ENCODE measurements at places on chromosomes 5 and 9.

GRCh38 chr9:123757547-123757946 lies 172.4 kb downstream of the DENND1A start:
- DNase-seq: no peak

DNA sequence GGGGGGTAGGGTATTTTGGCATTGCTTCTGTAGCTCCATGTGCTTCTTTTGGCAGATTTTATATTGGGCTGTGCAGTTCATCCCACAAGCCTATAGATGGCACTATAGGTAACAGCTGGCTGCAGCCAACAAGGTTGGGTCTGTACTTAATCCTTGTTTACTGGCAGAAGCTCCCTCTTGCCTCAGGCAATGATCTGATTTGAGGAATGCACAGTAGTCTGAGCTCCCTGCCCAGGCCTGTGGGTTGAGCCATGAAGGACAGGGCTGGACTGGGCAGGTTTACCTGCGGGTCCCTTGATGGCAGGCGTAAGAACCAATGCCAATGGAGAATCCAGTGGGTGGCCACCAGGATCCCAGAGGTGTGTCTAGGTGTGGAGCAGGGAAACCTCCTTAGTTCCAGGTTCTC lies 11.7 kb upstream of the OR1J2 start:
- no peak for DNase-seq

DNA sequence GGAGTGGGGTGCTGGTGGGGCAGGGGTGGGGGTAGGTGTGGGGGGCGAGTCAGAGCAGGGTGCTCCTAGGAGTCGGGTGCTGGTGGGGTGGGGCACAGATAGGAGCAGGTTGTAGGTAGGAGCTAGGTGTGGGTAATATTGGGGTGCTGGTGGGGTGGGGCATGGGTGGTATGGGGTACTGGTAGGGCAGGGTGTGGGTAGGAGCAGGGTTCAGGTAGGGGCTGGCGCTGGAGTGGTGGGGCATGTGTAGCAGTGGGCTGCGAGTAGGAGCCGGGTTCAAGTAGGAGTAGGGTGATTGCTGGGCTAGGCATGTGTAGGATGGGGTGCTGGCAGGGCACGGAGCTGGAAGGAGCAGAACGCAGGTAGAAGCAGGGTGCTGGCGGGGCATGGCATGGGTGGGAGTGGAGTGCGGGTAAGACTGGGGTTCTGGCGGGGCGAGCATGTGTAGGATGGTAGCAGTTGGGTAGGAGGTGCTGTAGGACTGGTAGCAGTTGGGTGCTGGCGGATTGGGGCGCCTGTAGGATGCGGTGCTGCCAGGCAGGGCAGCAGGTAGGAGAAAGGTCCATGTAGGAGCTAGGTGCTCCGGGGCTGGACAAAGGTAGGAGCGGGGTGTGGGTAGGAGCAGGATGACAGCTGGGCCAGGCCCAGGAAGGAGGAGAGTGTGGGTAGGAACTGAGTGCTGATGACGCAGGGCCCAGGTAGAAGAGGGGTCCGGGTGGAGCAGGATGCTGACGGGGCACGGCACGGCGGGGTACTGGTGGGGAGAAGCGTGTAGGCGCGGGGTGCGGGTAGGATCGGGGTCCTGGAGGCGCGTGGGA lies 105.5 kb upstream of the SIMC1 start:
- DNase-seq: no peak

- DNase-seq: no peak
Observed at GRCh38 chr9:426264-426663, 211.6 kb downstream of the DOCK8 start.

GRCh38 chr5:131991593-131992324 lies 19.7 kb downstream of the ACSL6 start:
- DNase-seq: no peak

DNA sequence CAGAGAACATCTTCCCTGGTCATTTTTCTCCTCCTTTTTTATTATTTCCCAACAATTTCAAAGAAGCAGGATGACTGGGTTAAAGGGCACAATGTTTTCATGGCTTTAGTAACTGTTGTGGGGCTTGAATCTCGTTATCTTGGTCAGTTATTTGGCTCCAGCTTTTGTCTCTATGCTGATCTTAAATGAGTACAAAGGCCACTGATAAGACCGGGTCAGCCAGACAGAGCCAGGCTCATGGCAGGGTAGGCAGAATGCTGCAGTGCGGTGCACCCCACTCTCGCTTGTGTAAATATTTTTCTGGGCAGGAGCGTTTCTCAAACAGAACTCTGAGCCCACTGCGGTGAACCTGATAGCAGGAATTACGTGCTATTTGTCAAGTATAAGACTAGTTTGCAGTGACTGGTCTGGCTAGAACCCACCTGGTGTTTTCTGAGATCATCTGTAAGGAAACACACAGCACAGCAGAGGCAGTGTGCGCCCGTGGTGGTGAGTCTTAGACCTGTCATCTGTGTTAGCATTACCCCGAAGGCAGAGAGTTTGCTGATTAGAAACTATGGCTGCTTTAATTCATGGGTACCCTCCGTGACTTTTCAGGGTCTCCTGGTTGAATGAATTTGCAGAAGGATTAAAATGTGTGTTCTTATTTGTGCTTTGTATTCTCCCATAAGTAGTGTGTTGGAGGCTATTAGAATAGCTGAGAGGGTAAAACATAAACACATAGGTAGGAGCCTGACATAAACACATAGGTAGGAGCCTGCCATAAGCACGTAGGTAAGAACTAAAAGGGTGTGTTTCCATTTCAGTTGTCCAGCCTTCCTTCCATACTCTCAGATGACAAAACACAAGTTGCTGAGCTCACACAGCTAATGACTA lies 158.6 kb upstream of the DMRT1 start:
- no peak for DNase-seq

DNA sequence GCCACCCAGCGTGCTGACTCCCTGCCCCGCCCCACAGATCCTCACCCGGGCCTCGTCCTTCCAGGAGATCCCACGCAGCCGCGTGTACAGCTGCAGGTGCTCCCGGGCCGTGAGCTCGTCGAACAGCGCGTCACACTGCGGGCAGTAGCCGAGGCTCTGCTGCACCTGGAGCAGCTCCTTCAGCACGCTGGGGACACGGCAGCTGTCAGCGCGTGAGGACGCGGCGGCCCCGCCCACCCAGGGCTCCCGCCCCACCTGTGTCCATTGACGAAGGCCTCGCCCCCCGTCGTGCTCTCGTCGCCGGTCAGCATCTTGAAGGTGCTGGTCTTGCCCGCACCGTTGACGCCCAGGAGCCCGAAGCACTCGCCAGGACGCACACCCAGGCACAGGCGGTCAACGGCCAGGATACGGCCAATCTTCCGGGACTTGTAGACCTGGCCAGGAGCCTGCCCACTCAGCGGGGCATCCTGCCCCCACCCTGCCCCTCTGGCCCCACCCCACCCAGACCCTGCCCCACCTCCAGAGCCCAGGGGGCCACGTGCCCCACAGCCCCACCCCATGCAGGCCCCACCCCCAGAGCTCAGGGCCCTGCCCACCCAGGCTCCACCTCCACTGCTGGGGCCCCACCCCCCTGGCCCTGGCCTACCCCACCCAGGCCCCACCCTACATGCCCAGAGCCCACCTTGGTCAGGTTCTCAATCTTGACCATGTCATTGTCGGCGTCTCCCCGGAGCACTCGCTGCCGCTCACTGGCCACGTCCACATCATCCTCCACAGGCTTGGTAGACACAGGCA lies 13.8 kb upstream of the CLIC3 start:
- DNase-seq: no peak

DNA sequence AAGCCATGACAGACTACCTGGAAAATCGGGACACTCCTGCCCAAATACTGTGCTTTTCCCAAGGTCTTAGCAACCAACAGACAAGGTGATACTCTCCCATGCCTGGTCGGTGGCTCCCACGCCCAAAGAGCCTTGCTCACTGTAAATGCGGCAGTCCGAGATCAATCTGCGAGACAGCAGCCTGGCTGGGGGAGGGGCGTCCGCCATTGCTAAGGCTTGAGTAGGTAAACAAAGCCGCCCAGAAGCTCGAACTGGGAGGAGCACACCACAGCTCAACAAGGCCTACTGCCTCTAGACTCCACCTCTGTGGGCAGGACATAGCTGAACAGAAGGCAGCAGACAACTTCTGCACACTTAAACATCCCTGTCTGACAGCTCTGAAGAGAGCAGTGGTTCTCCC lies 272.1 kb upstream of the CCNG1 start:
- no peak for DNase-seq

DNA sequence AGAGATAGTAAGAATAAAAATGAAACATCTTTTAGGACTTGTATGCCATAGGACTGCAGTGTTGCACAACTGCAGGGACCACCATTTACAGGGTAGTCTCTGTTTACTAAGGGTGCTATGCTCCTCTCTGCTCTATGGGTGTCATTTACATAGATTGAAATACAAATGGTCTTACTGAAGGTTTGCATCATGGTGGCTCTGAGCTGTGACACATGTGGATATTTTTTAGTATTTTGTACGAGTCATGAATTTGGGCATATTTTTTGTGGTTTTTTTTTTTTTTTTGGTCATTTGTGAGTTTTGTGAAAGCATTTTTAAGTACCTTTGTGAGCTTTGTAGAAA lies 47.4 kb downstream of the CSNK1G3 start:
- no peak for DNase-seq

- DNase-seq: no peak
Observed at GRCh38 chr9:113934829-113935676, 58.9 kb downstream of the ZNF618 start.

- no peak for DNase-seq
Observed at GRCh38 chr5:136927571-136927970, 562.2 kb upstream of the TRPC7 start.

GRCh38 chr9:119282476-119283077 lies 86.7 kb downstream of the BRINP1 start:
- DNase-seq: no peak

DNA sequence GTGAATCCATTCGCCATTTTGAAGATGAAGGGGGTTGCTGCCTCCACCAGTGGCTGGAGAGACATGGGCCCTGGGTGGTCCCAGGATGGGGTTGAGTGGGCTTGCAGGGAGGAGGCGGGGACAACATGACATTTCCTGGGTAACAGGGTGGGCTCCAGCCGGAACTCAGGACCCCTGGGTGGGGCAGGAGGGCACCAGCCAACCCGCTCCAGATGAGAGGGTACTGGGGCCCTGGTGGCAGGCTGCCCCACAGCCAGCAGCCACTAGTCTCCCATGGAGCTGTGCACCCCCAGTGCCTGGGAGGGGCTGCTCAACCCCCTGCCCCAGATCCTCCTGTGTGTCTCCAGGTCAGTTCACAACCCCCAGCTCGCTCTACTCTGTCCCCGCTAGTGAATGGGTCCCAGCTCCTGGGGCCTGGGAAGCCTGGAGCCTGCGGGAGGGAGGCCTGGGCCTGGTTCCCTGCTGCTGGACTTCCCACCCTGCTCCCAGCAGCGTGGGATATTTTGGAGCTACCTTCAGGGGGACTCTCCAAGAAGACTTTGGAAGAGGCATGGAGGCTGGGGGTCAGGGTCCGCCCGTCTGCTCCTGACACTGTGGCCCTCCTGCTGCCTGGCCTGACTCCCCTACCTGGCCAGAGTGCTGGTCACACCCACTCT lies 55.9 kb downstream of the AHRR start:
- no peak for DNase-seq

DNA sequence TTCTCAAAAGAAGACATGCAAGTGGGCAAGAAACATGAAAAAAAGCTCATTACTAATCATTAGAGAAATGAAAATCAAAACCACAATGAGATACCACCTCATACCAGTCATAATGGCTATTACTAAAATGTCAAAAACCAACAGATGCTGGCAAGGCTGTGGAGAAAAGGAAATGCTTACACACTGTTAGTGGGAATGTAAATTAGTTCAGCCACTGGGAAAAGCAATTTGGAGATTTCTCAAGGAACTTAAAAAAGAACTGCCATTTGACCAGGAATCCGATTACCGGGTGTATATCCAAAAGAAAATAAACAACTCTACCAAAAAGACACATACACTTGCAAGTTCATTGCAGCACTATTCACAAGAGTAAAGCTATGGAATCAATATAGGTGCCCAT lies 595.4 kb upstream of the RIOK2 start:
- no peak for DNase-seq

DNA sequence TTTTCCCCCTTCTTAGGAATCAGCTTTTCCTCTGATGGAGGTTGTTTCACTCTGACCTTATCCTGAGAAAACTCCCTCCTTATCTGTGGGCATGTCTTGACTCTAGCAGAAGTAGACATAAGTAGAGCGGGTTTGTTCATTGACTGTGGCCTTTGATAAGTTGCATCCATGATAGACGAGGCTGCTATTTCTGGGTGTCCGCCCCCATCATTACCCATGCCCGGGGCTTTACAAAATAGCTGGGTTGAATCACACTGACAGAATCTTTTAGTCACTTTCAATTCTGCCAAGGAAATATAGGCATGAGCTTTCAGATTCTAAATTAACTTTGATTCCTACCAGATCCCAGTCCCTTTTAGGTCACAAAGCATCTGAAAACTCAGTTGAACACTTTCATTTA lies 223.8 kb downstream of the SEC61B start:
- no peak for DNase-seq

- DNase-seq: no peak
Observed at GRCh38 chr5:127096328-127096993, 23.2 kb upstream of the C5orf63 start.

DNA sequence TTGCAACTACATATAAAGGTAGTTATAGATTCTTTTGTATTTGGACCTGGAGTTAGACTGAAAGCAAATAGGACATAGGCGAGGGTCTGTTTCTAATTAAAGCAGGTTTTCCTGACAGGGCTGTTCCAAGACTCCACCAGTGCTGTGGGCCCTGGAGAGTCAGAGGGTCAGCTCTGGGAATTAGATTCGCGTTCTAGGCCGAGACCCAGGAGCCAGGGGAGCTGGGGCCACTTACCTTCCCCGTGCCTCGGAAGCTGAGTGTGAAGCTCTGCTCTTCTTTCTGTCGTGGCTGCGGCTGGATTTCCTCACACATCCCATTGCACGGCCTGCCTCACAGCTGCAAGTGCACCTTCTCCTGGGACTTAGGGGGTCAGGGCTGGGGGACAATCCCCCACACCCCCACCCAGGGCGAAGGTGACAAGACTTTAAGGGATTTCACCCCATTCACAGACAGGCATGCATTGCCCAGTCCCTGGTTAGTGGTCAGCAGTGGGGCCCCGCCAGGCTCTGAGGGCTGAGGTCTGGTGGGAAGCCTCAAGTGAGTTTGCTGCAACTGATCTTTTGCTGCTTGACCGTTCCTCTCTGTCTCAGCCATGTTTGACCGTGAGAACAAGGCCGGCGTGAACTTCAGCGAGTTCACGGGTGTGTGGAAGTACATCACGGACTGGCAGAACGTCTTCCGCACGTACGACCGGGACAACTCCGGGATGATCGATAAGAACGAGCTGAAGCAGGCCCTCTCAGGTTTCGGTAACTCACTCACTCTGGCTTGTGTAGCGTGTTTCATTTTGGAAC lies 15.3 kb upstream of the AHRR start:
- no peak for DNase-seq

GRCh38 chr9:89911721-89912604 lies 307.2 kb downstream of the GADD45G start:
- no peak for DNase-seq

DNA sequence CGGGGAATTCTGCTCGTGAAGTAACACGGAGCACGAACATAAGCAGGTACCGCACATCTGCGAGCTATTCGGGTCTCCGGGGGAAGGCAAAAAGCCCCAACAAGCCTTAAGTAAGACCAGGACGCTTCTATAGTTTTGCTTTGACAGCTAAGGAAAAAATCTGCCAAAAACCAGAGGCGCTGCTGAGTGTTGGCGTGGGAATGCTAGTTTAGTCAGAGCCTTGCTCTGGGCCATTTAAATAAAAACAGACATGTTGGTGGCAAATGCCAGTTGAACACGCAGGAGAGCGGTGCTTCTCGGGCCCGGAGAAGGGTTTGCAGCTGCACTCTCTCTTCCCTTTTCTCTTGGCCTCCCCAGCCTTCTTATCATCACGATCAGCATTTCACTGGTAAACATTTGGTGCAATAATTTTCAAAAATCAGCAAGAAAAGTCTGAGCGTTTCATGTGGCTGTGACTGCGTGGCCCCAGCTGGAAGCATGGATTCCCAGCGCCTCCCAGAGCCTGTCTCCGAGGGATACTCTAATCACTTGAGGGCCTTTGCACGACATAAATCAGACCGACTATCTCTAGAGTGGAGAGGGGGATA lies 6.4 kb upstream of the NOTCH1 start:
- no peak for DNase-seq
